Fibroblast of skin of abdomen (primary cell): ENCODE measurements at places on chromosomes 7 and 10.

DNA sequence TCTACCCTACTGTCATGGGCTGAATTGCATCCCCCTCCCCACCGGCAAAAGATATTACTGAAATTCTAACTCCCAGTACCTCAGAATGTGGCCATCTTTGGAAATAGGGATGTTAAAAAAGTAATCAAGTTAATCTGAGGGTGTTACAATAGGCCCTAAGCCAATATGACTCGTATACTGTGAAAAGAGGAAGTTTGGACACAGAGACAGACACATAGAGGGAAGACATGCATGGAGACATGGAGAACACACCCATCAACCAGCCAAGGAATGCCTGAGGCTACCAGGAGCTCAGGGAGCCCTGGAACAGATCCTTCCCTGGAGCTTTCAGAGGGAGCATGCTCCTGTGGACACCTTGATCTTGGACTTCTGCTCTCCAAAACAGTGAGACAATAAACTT is 138.2 kb upstream of the ADO start:
- DNase-seq = no peak

GRCh38 chr7:139829775-139830117 is 682 bp downstream of the TBXAS1 start:
- no peak for DNase-seq

DNA sequence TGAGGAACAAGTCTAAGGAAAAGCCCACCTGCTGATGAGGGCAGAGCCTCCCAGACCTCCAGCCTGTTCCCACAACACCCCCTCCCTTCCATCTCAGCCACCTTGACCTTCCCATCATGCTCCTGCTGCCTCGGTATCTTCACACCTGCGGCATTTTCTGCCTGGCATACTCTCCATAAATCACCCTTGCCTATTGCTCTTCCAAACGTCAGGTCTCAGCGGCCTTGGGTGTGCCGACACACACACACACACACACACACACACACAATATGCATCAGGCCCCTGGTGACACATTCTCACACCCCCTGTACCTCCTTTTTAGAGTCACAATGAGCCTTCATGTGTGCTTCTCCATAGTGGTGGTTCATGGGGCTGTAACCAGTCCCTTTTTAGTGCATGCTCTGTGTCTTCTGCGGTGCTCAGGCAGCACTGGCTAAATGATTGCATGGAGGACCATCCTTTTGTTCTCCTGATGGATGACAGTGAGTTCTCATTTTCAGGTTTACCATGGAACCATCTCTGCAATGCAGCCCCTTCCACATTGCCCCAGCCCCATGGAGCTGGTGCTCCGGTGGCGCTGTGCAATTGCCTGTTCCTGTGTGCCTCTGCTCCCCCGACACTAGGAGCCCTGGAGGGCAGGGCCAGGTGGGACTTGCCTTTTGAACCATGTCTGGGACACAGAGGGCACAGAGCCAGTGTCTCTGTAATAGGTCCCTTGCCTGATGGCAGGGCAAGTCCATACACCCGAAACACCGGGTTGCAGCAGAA is 4.5 kb downstream of the ADIRF start:
- no peak for DNase-seq

GRCh38 chr10:75111907-75112679 is 637 bp downstream of the SAMD8 start:
- peak; percentile 58 for DNase-seq

- no peak for DNase-seq
These were observed 919 bp downstream of the INPP5F start for GRCh38 chr10:119726676-119727261.

DNA sequence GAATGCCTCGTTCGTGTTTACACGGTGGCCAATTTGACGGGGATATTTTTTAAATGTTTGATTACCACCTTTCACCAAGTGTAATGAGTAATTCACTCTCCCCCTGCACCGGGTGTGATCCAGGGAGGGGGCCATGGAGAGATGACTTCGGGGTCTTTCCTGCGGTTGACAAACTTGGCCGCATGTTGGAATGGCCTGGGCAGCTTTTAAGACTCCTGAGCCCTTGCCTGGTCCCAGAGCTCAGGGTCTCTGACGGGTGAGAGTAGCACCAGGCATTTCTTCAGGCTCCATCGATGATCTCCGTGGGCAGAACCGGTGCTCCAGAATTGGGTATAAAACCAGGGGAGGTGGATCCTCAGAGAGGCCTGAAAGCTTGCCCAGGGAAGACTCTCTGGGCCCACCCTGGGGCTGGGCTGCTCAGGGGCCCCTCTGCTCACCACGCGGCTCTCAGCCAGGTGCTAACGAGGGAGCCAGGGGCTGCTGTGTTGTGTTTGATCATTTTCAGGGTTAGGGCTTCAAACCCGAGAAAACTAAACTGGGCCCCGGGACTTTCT is 882 bp downstream of the ZNF282 start:
- DNase-seq = peak; percentile 4

DNA sequence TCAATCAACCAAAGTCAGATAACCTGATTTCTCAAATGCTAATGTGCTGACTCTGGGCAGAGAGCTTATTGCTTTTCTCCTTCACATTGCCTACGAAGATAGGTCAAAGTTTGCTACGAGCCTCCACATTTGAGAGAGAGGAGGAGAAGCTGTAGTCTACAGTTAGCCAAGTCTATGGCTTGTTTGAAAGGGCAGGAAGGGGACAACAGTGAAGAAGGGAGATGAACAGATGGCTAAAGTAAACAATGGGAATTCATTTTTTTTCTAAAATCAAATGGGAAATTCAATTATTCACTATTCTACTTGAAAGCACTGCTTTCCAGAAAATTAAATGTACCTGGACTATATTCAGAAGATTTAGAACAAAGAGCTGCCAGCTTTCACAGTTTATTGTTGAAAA is 126.7 kb upstream of the C1QL3 start:
- no peak for DNase-seq

GRCh38 chr7:25940086-25940906 is 211.7 kb upstream of the NFE2L3 start:
- DNase-seq = no peak

DNA sequence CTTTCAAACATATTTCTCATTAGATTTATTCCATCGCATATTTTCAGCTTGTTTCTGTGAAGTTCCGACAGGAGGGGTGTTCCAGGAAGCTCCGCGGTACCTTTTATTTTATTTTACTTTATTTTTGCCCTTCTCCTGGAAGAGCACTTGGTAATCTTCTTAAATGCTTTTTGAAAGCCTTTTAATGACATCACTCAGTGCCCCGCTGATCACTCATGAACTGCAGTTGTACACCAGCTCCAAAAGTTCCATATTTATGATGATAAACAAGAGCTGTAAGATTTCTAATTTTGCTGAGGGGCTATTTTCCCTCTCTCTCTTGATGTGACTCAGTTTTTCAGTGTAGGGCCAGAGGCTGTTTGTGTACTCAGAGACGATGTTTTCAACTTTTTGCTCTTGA is 144.4 kb downstream of the KIAA1217 start:
- no peak for DNase-seq

DNA sequence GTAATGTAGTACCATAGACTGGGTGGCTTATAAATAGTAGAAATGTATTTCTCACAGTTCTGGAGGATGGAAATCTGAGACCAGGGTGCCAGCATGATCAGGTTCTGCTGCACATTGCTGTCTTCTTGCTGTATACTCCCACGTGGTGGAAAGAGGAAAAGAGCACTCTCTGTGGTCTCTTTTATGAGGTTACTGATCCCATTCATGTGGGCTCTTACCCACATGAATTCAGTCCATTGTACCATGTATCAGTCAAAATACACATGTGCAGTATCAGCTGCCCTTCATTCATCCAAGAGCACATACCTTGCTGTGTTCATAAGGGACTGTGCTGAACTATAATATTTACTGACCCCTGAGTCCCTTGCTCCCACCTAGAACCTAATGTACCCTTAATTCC is 17.1 kb downstream of the PNLIPRP2 start:
- DNase-seq = no peak

GRCh38 chr7:95002775-95003174 is 95.4 kb downstream of the PPP1R9A start:
- no peak for DNase-seq

DNA sequence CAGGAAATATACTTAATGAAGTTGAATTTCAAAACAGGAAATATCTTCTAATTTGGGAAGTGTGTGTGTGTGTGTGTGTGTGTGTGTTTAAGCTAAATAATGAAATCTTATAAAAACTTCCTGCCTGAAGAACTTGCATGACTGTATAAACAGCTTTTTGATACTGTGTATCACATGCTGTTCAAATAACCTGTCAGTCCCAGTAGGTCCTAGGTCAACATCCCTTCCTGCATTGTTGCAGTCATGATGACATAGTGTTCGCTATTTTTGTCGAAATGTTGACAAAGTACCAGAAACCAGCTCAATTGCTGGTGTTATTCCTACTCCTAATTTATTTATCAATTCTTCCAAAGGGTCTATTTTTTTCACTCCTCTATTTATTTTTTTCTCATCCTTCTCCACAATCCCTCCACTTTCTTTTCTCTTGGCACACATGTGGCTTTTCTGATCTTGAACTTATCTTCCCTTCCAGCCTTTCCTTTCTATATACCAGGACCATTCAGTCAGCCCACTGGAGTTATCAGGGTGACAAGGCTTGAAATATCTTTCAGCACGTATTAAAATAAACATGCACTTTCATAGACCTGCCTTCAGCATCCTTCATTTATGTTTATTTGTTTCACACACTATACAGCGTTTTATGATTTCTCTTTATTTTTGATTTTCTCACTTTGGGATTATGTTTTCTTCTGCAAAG is 115.8 kb downstream of the PLXDC2 start:
- DNase-seq = no peak

- DNase-seq = no peak
These were observed 2.7 kb downstream of the SKIDA1 start for GRCh38 chr10:21522631-21523406.

DNA sequence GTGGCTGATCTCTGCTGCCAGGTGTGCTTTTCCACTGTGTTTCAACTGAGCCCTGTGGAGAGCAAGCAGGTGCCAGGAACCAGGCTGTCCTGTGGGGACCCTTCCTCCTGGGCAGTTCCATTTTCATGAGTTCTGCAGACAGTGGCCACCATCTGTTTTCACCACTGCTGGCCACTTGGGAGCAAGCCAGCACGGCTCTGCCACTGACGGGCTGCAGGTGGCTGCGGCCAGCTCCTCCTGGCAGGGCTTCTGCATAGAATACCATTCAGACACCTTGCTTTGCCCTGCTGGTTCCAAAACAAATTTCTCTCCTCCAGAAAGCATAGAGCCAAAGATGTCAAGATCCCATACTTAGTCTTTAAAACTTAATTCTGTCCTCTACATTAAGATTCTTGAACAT is 48.3 kb downstream of the LANCL2 start:
- no peak for DNase-seq

DNA sequence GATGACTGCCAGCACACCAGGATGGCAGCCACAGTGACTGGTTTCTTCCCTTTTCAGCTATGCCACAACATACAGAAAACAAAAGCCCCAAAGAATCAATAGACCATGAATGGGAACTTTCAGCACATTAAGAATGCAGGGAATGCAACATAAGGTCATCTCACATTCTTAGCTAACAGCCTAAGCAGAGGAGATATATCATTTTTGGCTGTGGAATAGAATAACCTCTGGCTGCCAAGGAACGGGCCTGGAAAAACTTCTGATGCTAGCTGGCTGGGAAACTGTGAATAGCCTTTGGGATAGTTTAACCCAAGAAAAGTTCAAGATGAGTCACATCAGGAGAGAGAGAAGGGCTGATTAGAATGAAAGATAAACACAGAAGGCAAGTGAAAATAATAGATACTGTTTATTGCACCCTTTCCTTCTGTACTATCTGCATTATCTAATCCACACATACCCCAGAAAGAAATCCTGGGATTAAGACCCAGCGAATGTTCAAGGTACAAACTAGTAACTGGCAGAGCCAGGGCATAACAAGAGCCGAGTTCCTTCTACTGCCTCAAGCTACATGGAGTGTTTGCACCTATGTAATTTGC is 169.2 kb downstream of the SEMA3A start:
- DNase-seq = peak; percentile 97

GRCh38 chr7:9978106-9979064 is 995.3 kb upstream of the PHF14 start:
- DNase-seq = no peak

- no peak for DNase-seq
These were observed 83.2 kb downstream of the SLC16A9 start for GRCh38 chr10:59626523-59626869.

- DNase-seq = no peak
These were observed 550 bp upstream of the ANK3 start for GRCh38 chr10:60390224-60390626.

GRCh38 chr10:31087011-31087410 is 55.3 kb upstream of the ZNF438 start:
- DNase-seq = no peak

DNA sequence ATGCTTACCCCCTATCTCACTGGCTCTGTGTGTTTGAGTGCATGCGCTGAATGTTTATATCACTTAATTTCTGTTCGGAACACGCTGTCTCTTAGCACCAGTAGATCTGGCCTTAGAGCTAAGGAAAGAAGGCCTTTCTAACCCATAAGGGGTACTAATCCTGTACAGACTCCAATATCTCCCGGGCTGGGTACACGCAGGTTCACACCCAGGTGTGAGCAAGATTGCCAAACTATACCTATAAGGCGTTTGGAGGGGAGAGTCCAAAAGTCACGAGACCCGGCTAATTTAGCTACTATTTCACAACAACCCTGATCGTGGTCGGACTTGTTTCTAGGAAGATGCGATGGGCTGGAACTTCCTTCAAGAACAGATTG is 727 bp upstream of the PDSS1 start:
- DNase-seq = no peak

GRCh38 chr7:139683137-139683921 is 94.5 kb downstream of the HIPK2 start:
- DNase-seq = peak; percentile 91

GRCh38 chr7:9691286-9691685 is 1257.9 kb downstream of the NXPH1 start:
- DNase-seq = no peak
